ENCODE measurements at places on chromosomes 2 and 18.

- no peak for DNase-seq
Measured at GRCh38 chr2:200044453-200044852, 89.1 kb downstream of the MAIP1 start.

DNA sequence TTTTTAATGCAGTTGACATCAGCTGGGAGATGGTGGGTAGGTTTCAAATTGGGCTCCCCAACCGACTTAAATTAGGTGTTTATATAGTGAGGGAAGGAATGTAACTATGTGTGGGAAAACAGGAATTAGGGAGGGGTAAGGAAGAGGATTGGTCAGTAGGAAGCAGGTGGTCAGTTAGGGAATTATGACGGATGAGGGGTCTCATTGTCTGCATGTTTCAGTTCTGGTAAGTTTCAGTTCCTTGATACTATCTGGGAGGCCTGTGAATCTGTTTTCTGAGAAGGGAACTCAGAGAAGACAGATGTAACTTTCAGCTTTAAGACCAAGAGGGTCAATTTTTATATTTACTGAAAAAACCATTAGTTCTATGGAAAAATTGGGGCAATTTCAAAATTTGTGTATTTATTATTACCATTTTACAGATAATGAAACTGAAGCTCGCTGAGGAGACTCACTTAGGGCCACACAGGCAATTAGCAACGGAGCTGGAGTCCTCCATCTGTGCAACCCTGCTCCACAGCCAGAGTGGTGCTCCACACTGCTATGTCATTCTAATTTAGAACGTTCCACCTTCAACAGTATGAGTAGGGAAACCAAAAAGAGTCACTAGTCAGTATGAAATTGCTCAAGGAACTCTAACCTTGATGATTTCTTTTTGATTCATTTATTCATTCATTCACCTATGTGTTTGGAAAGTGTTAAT is 36.0 kb upstream of the CCDC195 start:
- DNase-seq: no peak

GRCh38 chr2:38615237-38615636 is 12.5 kb upstream of the HNRNPLL start:
- DNase-seq: no peak

DNA sequence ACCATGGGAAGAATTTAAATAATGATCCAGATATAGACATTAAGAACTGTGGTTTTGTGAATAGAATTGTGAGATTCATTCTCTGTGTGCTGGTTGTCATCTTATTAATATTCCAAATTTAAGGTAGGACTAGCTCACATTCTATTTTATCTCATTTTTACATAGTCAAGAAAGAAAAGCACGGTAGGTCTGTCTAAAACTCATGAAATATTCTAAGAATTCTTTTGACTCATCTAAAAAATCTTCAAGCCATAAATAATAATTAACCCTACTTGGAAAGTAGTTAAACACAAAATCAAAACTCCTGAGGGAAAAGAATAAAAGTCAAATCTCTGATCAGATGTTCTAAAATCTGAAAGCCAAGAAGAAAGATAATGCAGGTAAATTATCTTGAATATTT is 388.8 kb upstream of the CHAC2 start:
- no peak for DNase-seq

- DNase-seq: no peak
Measured at GRCh38 chr2:111208639-111209038, 87.9 kb downstream of the BCL2L11 start.

- DNase-seq: no peak
Measured at GRCh38 chr2:73776381-73776780, 3.5 kb downstream of the DUSP11 start.

Data from activated CD8-positive, alpha-beta memory T cell treated with anti-CD3 and anti-CD28 coated beads for 1 hour (primary cell).